ENCODE measurements at places on chromosomes 6 and 20. TPM values are rescaled to one million over a fixed set of nuclear protein-coding genes. Genes with fewer than 3 reads are reported as not detected.

- DNase-seq: no peak
Measured at GRCh38 chr6:111990214-111990613, 63.7 kb upstream of the CCN6 start.

DNA sequence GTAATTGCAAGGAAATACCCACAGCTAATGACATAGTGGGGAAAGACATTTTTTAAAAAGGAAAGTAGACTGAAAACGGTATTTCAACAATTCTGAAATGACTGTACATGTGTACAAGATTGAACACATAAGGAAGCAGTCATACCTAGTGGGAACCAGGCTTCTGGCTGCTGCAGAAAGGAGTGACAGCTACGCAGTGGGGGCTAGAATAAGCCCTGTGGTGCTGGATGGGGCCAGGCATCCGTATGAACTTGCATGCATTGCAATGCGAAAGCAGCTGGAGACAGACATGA, 54.9 kb upstream of the GPR31 start:
- DNase-seq: no peak

- DNase-seq: no peak
Measured at GRCh38 chr20:62968378-62969178, 16.1 kb downstream of the SLC17A9 start.

GRCh38 chr20:17504898-17505635, 26.1 kb downstream of the BFSP1 start:
- peak; percentile 43 for DNase-seq

DNA sequence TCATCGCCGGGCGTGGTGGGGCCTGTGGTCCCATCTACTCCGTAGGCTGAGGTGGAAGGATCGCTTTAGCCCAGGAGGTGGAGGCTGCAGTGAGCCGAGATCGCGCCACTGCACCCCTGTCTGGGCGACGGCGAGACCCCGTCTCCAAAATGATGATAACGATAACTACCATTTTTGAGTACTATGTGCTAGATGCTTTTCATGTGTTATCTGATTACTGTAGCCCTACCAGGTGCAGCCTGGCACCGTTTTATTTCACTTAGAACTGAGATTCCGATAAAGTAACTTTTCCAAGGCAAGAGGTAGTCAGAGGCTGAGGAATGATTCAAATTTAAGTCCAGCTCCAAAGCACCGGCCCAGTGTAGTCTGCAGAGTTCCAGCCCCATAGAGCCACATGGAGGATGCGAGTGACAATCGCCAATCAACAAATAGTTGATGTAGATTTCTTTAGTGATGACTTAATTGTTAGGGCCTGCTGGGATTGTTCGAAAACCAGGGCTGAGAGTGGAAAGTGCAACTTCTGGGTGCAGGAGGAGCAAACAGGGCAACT, 727 bp downstream of the ERMARD start:
- no peak for DNase-seq

DNA sequence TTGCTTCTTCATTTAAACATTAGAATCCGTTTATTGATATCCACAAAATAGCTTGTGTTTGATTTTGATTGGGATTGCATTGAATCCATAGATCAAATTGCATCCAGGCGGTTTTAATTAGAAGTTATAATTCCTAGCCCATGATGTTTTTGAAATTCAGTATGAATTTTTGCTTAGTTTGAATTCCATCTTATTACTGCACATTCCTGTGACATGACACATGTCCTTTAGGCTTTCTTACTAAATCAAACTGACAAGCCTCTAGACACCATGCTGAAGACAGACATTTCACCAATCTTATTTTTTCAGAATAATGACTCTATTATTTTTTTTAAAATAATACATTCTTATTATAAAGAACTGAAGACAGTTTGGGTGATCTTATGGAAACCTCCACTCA, 21.4 kb upstream of the PI16 start:
- no peak for DNase-seq

GRCh38 chr6:126210398-126211075, 129.4 kb upstream of the CENPW start:
- no peak for DNase-seq

DNA sequence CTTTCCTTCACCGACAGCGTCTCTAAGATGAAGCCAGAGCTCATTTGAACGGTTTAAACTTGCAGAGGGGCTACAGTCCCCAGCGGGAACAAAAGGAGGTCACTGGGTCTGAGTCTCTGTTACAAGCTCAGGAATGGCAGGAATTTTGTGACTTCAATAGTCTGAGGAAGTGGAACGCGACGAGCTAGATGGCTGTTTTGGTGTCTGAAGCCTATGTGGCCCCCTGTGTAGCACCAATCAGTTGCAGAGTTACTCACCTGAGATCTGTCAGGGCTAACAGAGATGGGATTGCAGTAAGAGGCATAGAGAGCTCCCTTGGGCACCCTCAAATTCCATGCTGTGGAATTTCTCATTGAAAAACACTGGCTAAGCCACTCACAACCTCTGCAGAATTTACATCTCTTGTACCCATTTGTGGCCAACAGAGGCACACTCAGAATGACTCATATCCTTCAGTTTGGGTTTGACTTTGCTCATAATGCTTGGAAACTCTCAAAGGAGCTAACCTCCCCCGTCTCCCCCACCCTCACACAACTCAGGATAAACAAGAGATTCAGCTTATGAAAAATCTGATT, 7.1 kb upstream of the TCP11 start:
- no peak for DNase-seq

DNA sequence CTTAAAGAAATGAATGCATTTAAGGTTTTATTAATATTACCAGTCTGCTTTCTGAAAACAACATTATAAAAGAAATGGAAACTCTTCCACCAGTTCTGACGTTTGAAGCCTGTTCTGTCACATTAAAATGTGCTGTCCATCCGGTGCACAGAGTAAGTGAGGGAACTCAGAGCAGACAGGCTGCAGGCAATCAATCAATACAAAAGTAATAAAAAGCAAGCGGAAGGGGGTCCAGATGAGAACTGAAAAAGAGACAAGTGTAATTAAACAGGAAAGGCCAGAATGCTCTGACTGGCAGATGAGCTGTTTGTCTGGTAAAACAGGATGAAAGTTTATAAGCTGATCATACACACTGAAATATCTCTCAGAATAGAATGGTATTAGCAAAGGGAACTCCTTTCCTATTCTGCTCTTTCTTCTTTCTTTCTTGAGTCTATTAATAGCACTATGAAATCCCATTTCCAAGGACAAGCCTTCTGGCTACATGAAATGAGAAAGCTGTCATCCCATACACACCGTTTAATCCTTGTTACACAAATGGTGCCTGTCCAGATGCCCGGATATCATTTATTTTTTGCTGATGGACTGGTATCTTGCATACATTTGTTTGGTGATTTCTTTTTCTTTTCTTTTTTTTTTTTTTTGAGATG, 94.3 kb downstream of the RAMACL start:
- DNase-seq: no peak

- DNase-seq: no peak
Measured at GRCh38 chr6:93886416-93886815, 467.1 kb upstream of the EPHA7 start.

- DNase-seq: no peak
Measured at GRCh38 chr20:48823960-48824498, 3.8 kb downstream of the PREX1 start.

- DNase-seq: no peak
Measured at GRCh38 chr6:2839982-2840748, 1.5 kb downstream of the SERPINB1 start.

- no peak for DNase-seq
Measured at GRCh38 chr20:38604873-38605303, 3.3 kb downstream of the ARHGAP40 start.

DNA sequence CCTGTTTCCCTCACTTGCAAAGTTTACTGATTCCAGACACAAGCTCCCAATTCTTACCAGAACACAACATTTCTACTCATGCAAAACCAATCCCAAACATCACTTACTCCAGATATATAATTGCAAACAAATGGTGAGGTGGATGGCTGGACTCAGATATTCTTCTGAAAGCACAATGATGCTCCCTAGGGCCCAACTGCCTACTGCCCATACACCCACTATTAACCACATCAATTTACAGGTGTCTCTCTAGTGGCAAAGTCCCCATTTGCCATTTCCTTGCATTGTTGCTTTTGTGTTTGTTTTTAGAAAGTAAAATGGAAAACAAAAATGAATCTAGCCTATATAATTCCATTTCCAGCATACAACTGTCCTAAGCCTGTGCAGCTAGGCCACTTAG, 320.9 kb upstream of the PRDM1 start:
- DNase-seq: no peak

DNA sequence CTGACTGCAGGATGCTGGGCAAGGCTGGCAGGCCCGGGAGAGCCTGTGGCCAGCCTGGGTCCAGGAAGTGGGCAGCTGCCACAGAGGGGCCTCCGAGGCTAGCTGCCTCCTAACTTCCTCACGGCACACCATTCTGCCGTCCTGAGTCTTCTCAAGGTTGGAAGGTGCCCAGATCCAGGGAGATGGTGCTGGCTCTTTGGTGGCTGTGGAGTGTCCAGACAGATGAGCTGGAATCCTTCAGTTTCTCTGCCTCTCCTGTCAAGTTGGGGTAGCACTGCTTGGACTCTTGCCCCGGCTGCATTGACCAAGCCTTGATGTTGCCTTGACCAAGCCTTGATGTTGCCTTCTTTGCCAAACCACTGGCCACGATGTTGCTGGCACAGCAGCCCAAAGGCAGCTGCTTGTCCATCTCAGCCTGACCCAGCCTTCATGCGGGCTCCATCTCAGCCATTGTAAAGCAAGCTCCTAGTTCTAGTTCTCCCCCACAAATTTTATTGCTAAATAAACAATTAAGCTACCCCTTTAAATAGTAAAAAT, 75.1 kb upstream of the AFDN start:
- no peak for DNase-seq

- DNase-seq: no peak
Measured at GRCh38 chr6:23031986-23032385, 462.6 kb downstream of the HDGFL1 start.

DNA sequence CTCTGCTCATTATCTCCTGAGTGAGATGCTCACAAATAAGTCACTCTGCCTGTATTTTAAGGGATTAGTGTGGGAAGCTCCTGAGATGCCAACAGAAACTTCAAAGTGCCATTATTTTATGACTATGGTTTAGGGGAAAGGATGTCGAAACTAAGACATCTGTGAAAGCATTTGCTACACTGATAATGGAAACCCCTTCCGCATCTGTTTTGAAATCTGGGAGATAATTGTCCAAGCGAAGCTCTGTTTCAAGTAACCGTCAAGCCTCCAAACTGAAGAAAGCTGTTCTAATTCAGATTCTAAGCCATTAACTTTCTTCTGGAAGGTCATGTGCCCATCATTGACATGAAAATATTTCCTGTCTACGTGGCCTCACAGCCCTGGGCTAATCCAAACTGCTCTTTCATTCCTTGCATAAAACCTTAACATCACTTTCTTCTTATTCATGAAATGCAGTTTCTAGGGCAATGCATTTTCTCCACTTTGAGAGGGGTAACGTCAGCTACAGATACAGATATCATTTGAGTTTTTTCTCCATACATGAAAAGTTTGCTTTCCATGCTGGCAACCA, 932.0 kb downstream of the C6orf118 start:
- DNase-seq: no peak

DNA sequence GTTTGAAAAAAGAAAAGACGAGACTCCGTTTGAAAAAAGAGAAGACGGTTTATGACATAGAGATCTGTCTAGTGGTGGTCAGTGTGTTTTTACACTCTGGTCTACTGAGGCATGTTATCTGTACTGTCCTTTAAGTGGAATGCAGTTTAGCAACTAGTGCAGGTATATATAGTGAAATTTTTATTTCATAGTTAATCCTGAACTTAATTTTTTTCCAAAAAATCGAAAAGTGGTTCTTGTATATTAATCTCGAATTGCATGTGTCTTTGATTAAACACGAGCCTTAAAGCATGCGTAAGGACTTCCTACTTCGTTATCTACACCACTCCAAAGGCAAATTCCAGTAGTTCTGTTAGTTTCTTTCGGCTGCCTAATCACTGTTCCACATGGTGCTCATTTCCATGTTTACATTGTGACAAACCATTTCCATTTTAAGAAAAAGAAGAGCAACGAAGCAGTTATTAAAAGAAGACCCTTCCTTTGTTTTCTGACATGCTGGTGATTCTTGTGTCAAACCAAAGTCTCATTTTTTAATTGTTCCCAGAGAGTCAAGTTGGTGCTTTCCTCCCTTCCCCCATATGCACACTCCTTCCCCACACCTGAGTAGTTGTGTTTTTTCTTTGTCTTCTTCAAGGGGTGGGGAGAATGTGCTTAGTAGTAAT, 2.3 kb downstream of the SNX9 start:
- peak; percentile 88 for DNase-seq

DNA sequence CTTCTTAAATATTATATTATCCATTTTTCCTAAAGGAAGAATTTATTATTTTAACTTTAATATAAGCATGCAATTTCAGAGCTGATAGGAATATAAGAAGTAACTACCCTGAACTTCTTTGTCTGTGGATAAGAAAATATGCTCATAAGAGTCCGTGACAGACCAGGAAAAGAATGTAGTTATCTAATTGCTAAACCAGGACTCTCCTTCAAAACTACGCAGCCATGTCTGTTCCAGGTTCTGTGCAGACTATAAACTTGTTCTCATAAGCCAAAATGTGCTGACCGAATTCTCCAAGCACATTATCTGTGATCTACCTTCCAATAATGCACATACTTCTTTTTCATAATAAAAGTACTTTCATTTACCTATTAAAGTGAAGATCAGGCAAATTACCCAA, 116.5 kb downstream of the TRDN start:
- DNase-seq: no peak

Gene GPX5
- total RNA-seq: not detected

Gene CTAGE9
- not detected for total RNA-seq

Gene FLRT3
- 0.04 TPM for total RNA-seq

Gene BPIFA1
- total RNA-seq: not detected

Gene TREM1
- not detected for total RNA-seq

Gene TRDN
- total RNA-seq: 0.20 TPM

Gene FHL5
- total RNA-seq: not detected

Gene SH3BGRL2
- 10.8 TPM for total RNA-seq

Gene PDYN
- total RNA-seq: not detected

Gene PLN
- 0.09 TPM for total RNA-seq

Gene CHMP4B
- total RNA-seq: 43.9 TPM

Gene CST7
- not detected for total RNA-seq

Gene TBXT
- total RNA-seq: not detected

Gene ADGB
- total RNA-seq: not detected

Gene MTO1
- total RNA-seq: 42.3 TPM

Gene GSS
- 85.7 TPM for total RNA-seq

Gene STK38
- total RNA-seq: 18.0 TPM

Gene PXDC1
- 0.20 TPM for total RNA-seq
